ENCODE measurements at places on chromosomes 4 and X.

- no peak for DNase-seq
These were observed 646.6 kb upstream of the PITX2 start for GRCh38 chr4:111269439-111269838.

GRCh38 chr4:107600436-107600835 lies 119.6 kb downstream of the PAPSS1 start:
- no peak for DNase-seq

DNA sequence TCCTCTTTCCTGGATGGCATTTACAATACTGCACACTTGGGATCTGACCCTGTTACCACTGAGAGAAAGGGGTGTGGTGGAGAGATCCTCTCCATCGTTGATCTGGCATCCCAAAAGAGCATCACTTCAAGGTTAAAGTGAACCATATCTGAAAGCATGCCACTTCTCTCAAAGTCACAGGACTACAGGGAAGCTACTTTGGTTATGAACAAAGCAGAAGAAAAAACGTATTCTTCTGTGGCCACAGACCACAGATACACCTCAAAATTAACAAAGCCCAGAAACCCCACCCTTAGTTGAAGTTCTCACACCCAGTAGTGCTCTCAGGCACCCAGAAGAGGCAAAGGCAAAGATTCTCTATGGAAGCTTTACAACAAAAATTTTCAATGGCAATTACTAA lies 108.3 kb downstream of the JADE1 start:
- DNase-seq: no peak

GRCh38 chr4:143252478-143252877 lies 67.8 kb downstream of the USP38 start:
- no peak for DNase-seq

DNA sequence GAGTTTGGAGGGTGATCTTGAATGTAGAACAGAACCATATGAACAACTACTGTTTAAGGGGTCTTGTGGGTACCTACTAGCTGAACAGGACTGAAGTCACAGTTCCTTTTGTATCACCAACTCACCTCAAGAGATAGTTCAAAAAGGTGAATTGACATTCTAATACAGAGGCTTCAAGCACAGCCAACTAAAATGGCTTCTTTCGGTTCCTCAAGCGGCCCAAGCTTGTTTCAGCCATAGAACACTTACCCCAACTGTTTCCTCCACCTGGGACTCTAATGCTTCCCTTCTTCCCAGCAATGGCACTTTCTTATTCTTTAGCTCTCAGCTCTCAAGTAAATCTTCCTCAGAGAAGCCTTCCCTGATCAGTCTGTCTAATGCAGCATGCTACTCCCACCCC lies 277.5 kb upstream of the GK2 start:
- no peak for DNase-seq

GRCh38 chr4:143023239-143023918 lies 161.3 kb upstream of the USP38 start:
- no peak for DNase-seq

Measured in activated CD8-positive, alpha-beta memory T cell treated with anti-CD3 and anti-CD28 coated beads for 1 hour (primary cell).